ENCODE measurements at places on chromosomes 1 and 21. TPM values are rescaled to one million over a fixed set of nuclear protein-coding genes. Genes with fewer than 3 reads are reported as not detected.

S100A8 gene
- total RNA-seq: 1.8 TPM

CELA3B gene
- not detected for total RNA-seq

GRCh38 chr1:23393706-23394105 lies 24.1 kb upstream of the ZNF436 start:
- H3K27ac ChIP-seq: no peak overlapping the region
- no peaks in the 10 kb centered on the region for H3K36me3 ChIP-seq
- peaks cover 3% of the 10 kb centered on the region for H3K27me3 ChIP-seq

- no peaks in the 10 kb centered on the region for H3K36me3 ChIP-seq
- H3K4me3 ChIP-seq: no peak overlapping the region
- H3K4me1 ChIP-seq: no peaks in the 10 kb centered on the region
- H3K27me3 ChIP-seq: peaks cover 38% of the 10 kb centered on the region
- H3K27ac ChIP-seq: no peak overlapping the region
- DNase-seq: no peak
Measured at GRCh38 chr1:210739627-210740026, 394.3 kb downstream of the KCNH1 start.

- DNase-seq: no peak
- H3K27ac ChIP-seq: no peak overlapping the region
- no peak overlapping the region for H3K4me3 ChIP-seq
Measured at GRCh38 chr1:61647142-61647541, 77.8 kb downstream of the TM2D1 start.

NBPF10 gene
- 3.1 TPM for total RNA-seq

Data from natural killer cell treated with Interleukin-12 subunit alpha and Interleukin-12 subunit beta and Interleukin-15 and Interleukin-18, amount 100 ng/mL, for 72 hours (primary cell).